ENCODE measurements at places on chromosomes 16 and 17.
A peak's percentile ranks its signal among the peaks of the same experiment; 100 is the strongest.

- DNase-seq = no peak
These were observed 98.1 kb upstream of the CCL2 start for GRCh38 chr17:34156741-34157589.

DNA sequence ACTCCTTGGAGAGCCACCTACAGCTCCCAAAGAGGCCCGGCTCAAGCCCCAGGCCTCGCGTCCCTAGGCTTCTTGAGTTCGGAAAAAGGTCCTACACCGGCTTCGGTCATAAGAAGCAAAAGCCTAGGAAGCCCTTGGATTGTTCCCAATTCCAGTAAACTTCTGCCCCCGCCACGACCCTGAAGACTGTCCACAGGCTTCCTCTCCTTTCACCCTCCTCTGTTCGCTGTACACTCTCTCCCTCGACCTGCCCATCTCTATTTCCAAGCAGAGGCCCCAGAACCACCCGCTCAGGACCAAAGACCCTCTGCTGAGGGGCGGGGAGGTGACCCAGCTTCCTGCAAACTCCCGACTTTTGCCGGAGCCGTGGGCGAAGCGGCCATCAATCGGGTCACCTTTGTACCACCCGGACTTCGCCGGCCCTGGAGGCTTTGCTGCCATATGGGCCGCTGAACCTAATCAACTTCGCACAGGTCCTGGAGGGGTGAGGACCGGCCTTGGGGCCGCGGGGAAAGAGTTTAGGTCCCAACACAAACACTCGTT, 2.7 kb downstream of the HOXB2 start:
- no peak for DNase-seq

- no peak for DNase-seq
These were observed 96.5 kb downstream of the SDK2 start for GRCh38 chr17:73547790-73548189.

GRCh38 chr17:57810721-57811637, 38.9 kb downstream of the MRPS23 start:
- peak; percentile 86 for DNase-seq

DNA sequence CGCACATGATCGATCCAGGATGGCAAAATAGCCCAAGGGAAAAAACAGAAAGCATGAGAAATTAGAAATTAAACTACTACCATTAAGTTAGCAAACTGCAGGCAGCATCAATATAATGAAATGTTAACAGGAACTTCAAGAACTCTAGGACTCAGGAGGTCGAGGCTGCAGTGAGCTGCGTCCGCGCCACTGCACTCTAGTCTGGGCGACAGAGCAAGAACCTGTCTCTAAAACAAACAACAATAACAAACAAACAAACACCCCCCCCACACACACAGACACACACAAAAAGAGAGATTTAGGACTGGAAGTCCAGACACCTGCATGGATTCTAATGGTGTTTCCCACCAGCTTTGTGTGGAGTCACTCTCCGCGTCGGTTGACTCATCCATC, 525 bp upstream of the SEPHS2 start:
- no peak for DNase-seq

- no peak for DNase-seq
These were observed 652 bp downstream of the VPS35L start for GRCh38 chr16:19555938-19556771.

DNA sequence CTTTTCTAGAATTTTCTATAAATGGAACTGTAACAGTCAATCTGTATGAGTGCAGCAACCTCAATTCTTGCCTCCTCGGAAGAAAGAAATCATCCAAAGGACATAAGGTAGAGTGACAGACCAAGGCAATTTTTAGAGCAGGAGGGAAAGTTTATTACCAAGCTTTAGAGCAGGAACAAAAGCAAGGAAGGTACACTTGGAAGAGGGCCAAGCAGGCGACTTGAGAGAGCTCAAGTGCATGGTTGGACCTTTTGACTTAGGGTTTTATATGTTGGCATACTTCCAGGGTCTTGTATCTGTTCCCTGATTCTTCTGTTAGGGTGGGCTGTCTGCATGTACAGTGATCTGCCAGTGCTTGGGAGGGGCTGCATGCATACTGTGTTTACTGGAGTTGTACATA, 50.3 kb downstream of the SCNN1G start:
- DNase-seq = no peak

DNA sequence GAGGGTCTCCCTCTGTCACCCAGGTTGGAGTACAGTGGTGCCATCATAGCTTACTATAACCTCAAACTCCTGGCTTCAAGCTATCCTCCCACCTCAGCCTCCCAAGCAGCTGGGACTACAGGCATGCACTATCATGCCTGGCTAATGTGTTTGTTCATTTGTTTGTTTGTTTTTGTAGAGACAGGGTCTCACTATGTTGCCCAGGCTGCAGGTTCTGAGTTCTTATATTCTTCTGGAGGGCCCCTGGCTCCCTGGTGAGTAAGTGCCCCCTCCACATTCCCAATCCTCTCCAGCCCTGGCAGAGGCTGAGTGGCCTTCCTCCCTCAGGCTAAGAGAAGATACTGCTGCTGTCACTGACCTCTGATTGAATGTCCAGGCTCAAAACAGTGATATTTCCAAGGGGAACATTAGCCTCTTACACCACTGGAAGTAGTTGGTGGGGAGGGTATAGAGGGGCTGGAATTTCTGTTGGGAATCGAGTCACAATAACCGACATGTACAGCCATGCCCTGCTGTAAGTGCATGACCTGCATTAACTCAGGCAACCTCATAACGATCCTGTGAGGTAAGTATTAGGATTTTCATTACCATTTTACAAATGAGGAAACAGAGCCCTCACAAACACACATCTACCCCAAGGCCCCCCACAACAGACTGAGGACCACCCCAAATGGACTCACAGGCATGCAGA, 2.7 kb upstream of the ETV4 start:
- DNase-seq = no peak

GRCh38 chr17:7056386-7056785, 12.5 kb upstream of the SLC16A11 start:
- DNase-seq = no peak
